ENCODE measurements at places on chromosomes 5 and 9.

DNA sequence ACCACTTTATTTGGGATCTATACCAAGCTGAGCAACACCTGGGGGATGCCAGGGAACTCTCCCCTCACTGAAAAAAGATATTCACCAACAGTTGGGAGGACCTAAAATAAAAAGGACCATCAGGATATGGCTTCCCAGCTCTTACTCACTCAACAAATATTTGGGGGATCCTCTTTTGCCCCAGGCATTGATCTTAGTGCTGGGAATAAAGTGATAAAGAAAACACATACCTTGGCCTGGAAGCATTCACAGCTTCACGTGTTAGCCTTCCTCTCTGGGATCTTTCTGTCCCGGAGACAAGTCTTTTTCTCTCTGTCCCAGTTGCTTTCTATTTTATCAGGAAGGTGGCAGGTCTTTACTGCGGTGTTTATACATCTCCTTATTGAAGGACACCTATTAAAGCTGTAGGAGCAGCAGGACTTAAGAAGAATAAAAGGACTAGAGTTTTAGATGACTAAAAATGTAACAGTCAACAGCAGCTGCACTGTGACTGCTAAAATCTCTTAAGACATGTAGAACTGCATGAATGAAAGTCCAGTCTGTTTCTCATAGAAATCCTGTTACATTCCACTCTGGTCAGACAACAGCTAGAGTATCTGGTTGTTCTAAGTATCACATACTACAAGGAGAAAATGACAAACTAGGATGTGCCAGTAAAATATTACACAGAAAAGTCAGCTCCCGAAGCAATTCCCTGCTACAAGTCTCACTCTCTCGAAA lies 90.0 kb upstream of the ITGA2 start:
- no peak for DNase-seq

DNA sequence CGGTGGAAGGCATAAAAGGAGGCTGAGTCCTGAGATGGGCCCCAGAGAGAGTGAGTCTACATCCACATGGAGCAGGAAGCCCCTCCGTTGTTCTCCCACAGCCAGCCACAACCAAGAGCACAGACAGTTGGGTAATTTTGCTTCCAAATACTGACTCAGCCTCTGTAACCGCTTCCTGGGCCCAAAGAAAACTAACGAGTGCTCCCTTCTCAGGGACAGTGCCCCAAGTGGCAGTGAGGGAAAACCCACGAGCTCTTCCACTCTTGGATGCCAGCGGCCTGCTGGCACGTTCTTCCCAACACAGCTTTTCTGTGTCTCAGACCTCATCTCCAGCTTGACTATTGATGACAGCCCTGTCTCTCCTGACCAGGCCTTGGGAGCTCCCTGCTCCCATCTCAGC lies 207.6 kb downstream of the FSTL4 start:
- DNase-seq = no peak

DNA sequence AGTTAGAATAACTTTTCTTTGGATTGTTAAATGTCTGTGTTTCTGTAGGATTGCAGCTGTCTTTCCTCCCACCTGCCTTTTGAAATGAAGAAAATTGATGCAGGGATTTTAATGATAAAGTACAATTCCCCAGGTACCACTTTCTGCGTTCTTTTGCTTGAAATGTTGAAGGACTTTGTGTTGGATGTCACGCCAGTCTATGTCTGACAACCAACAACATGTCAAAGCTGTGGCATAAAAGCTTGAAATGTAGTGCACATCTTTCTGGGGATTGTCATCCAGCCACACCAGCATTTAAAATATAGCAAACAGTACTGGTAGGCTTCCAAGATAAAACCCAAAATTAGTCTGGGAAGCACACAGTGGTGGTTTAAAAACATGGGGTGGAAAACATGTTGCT lies 381.4 kb downstream of the TMEM161B start:
- DNase-seq = no peak

DNA sequence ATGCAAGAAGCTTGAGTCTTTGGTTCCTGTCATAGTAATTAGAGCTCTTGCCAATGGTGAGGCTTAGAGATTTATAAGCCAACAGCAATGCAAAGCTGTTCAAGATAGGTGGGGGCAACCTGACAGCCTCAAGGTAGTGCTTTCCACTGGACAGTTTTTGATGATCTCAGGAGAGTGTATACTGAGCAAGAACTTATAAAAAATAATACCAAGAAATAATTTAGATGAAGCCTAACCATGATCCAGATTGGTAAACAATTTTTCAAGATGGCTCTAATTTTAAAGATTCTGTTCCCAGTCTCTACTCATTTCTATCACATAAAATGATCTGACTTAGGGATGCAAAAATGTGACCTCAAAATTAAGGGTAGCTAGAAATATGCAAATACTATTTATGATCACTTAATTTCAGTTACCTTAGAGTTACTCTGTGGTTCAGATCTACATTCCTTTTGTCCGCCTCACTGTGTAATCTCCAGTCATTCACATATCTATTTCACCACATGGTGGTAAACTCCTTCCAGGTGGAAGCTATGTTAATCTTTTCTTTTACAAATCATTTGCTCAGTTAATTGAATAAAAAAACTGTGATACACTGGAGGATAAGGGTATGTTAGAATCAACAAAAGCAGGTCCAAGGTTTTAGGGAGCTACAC lies 1228.0 kb upstream of the C9orf72 start:
- DNase-seq = no peak

DNA sequence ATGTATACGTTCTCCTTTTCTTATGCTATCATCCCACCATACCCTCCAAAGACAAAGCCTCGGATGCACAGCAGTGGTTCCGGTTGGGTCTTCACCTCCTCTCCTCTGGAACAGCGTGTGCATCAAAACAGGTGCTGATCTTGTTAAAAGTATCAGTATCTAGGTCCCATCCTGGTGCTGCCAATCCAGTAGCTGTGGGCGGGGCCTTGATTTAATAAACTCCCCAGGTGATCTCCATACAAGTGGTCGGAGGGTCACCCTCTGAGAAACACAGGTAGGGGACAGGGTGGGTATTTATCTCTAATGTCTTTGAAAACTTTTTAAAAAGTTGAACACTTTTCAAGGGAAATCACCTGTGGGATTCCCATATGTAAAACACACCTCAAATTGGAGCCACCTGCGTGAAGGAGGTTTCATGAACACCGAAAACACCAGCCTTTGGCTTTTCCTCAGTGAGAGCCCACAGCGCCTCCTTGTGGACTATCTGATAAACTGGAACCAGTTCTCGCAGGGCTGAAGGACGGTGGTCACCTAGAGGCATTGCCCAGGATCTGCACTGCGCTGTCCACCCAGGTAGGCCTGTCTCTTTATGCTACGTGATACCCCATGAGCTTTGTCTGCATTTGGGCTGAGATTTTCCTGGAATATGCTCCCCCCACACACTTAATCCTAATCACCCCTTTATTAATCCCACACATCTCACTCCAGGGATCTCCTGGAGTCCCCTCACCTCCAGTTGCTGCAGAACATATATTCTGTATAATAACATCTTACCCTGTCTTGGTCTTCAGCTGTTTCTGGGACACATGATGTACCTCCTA lies 80.5 kb upstream of the EPB41L4B start:
- no peak for DNase-seq

GRCh38 chr5:89004379-89004778 lies 121.4 kb upstream of the MEF2C start:
- no peak for DNase-seq

DNA sequence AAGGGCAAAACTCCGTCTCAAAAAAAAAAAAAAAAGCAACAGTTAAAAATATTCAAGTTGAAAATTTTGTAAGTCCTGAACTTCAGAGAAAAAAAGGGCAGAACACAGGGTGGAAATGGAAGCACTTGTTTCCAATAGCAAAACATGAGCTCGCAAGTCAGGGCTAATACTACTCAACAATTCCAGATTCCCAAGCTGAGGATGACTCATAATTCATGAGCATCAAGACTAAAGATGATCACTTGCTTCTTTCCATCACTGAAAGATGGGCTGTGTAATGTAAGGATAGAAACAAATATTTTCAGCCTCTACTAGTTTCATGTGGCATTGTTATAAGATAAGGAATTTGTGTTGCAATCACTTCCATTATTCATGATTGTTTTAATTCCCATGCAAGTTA lies 33.5 kb upstream of the FST start:
- DNase-seq = no peak

DNA sequence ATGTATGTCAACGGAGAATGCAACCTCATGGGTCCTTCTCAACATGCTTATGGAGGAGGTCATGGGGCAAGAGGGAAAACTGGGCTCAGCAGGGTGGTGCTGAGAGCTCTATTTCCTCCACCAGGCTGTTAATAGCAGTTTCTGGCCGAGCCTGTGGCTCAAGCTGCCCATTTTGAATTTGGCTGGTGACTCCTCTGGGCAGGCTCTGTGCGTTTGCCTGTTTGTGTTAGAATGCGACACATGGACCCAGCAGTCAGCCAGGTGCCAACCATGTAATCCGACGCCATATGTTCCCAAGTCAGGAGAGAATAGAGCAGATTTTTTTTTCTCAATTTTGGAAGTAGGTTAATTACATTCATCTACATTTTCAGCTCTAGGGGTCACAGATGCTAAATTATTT lies 387.7 kb upstream of the CLINT1 start:
- DNase-seq = no peak

- DNase-seq = no peak
Measured at GRCh38 chr5:143618141-143618540, 193.8 kb upstream of the HMHB1 start.

GRCh38 chr9:120864719-120865118 lies 12.3 kb downstream of the PHF19 start:
- DNase-seq = no peak

DNA sequence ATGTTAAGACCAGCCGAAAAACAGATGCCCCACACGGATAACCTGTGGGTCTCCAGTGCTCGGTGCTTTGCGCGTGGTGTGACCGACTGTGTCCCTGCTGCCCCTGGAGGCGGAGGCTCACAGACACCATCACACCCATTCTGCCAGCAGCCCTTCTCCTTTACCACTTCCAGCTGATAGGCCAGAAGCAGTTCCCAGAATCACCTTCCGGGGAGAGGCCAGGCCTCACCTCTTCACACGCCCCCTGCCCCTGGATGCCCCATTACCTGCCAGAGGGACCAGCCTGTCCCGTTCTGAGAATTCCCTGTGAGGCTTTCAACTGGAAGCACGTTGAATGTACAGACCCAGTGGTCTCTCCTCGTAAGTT lies 21.6 kb upstream of the LRRC14B start:
- DNase-seq = no peak

GRCh38 chr5:178797546-178798440 lies 62.0 kb upstream of the ZNF354B start:
- DNase-seq = no peak

DNA sequence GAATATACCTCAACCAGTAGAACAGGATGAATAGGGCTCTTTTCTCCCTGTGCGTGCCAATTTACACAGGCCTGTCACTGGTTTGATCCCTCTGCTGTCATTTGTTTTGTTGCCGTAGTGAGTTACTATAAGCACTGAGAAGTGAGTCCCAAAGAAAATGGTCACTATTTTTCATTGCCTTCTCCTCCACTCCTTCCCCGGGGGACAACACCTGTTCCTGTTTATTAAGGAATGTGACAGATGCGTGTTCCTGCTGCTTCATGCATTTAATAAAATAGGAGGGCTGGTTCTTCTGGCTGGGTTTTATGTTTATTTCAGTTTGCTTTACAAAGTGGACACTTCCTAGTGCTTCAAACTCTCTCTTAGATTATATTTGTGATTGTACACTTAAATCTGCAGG lies 6.4 kb downstream of the THBS4 start:
- DNase-seq = no peak

DNA sequence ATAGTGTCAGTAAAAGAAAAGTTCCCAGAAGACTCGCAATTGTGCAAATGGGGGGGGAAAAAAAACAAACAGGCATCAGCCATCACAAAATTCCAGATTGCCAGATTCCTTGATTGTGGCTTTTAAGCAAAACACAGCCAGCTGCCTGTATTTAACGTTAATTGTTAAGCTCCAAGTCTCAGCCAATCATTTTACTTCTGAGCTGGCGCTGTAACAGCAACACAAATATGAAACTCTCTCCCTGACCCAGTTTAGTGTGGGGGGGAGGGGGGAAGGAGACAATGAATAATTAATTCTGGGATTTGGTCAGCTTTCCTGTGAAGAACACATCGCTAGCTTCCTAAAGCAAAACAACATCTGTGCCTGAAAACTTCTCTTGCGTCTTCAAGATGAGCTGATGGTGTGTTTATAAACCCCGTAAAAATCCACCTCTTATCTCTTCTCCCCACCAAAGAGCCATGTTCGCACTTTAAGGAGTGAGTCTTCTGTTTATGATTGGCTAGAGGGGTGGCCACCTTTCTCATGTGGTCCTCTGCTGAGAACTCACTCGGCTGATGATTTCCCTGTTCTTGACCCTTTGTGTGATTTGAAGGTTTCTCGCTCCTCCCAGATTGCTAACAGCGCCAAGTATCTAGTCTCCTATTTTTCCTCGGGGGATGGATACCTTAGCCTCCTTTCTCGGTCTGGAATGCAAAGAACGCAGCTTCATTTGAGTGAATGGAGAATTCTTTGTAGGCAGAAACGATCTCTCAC lies 160.2 kb upstream of the DAPK1 start:
- DNase-seq = no peak

DNA sequence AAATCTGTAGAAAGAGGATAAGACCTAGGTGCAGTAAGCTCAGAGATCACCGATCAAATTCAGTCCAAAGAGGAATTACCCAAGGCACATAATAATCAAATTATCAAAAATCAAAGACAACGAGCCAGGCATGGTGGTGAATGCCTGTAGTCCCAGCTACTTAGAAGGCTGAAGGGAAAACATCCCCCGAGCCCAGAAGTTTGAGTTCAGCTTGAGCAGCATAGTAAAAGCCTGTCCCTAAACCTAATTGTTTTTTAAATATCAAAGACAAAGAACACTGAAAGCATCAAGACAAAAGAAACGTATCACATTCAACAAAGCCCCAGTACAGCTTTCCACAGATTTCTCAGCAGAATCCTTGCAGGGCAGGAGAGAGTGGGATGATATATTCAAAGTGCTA lies 122.9 kb downstream of the CEP120 start:
- no peak for DNase-seq

DNA sequence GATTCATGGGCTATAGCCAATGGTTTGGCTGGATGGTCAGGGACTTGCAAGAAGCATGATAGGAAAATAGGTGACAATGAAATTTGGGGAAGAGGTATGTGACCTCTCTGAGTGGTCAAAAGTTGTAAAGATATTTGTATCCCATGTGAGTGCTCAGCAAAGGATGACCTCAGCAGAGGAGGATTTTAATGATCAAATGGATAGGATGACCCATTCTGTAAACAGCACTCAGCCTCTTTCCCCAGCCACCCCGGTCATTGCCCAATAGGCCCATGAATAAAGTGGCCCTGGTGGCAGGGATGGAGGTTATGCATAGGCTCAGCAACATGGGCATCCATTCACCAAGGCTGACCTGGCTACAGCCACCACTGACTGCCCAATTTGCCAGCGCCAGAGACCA lies 138.4 kb upstream of the SPDL1 start:
- DNase-seq = no peak

GRCh38 chr5:166860426-166860825 lies 1431.0 kb upstream of the WWC1 start:
- no peak for DNase-seq

Measured in substantia nigra (tissue), 51 donors.